NCI-H446 treated with DMSO at 0.1 percent for 48 hours (cell line): ENCODE measurements at places on chromosomes 5 and 9.

DNA sequence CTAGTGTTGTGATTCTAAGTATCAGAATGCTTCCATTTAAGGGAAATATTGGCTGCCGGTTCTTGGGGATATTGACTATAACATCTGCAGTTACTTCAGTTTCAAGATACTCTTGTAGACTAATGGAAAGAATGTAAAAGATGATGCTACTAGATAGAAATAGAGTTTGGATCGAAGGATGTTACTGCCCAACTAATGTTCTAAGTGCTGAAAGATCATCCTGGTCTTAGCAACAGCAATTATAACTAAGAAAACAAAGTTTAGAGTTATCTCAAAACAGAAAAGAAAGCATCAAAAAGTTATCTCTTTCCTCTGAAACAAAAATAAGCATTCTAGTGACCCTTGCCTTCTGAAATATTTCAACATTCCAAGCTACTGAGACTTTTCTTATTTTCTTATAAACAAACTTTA is 49.9 kb downstream of the ITGA1 start:
- DNase-seq = no peak

DNA sequence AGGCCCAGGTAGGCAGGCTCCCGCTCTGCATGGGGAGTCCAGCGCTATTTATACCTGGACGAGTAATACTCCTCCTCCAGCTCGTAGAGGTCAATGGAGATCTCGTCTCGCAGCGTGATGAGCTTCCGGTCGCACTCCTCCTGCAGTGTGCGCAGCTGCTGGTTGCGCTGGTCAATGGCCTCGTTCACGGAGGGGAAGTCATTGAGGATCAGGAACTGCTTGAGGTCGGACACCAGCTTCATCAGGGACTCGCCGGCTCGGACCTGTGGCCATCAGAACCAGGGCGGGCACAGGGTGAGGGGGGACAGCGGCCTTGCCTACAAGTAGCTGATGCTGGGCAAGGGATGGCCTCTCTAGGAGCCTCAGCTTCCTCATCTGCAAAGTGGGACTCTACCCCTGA is 3.9 kb downstream of the MED22 start:
- DNase-seq = no peak

- DNase-seq = no peak
Measured at GRCh38 chr9:32742296-32742695, 41.0 kb upstream of the TMEM215 start.

GRCh38 chr5:68287976-68288706 is 72.6 kb downstream of the PIK3R1 start:
- DNase-seq = no peak

DNA sequence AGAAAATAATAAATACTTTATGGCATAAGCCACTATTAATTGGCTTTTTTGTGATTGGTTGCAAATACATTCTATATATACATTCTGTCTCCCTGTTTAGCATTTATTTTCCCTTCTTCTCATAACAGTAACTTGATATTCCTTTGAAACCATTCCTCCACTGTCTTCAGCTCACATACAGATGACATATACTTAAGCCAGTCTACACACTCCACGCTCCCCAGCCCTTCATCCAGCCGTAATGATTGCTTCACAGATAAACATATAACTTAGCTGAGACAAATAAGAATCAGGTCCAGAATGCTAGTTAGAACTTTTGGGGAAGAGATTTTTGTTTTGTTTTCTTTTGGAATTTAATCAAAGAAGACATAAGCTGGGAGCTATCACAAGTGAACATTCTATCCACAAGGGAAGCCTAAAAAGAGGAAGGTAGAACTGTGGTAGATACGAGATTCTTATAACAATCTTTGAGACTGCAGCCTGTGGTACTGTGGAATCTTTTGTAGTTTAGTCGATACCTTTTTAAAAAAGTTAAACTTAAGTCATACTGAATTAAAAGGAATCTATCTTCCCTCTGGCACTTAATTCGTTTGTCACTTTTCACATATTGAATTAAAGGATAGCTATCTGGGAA is 365.1 kb upstream of the PRR16 start:
- DNase-seq = no peak

GRCh38 chr5:18745042-18745987 is 1111.1 kb downstream of the TAF11L14 start:
- no peak for DNase-seq

- no peak for DNase-seq
Measured at GRCh38 chr5:76371960-76372322, 31.1 kb upstream of the IQGAP2 start.

DNA sequence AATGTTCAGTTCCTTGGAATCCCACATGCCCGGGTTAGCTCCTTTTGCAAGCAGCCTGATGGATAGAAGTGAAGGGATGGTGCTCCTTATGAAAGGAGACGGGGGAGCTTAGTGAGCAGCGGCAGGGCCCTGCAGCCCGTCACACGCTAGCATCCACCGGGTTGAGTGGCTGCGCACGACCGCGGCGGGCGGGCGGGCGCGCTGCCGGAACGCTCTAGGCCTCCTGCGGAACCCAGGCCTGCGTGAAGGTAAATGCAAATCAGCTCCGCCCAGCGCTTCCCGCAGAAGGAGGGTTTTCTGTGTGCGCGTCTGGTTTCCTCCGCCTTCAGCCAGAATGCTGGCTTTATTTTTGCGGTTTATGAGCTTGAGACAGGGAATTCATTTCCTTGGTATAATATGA is 19.8 kb downstream of the IL12B start:
- DNase-seq = no peak

GRCh38 chr5:109743041-109743531 is 53.4 kb downstream of the MAN2A1 start:
- DNase-seq = no peak

- DNase-seq = peak; percentile 95
Measured at GRCh38 chr5:123855609-123856008, 343.6 kb downstream of the CSNK1G3 start.

- DNase-seq = no peak
Measured at GRCh38 chr5:87399720-87400119, 13.0 kb downstream of the CCNH start.

DNA sequence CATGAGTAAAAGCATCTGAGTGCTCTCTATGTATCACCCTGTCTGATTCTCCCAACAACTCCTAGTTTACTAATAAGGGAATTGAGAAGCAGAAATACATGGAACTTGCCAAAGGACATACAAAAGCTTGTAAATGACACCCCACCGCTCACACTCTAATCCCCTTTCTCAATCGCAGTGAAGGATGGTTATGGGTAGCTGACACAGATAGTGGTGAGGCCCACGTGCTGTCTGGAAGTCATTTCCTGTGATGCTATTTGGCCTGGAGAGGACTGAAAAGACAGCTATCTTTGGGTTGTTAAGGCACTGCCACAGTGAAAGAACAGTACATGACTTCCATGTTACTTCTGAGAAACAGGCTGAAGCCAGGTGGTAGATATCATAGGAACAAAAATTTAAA is 117.0 kb downstream of the GLIS3 start:
- DNase-seq = no peak

- no peak for DNase-seq
Measured at GRCh38 chr5:115325296-115325959, 29.0 kb upstream of the CCDC112 start.

GRCh38 chr5:171635561-171636245 is 149.9 kb upstream of the SMIM23 start:
- no peak for DNase-seq

GRCh38 chr9:35728041-35728971 is 3.7 kb downstream of the TLN1 start:
- DNase-seq = no peak

GRCh38 chr9:112696461-112696860 is 21.5 kb downstream of the INIP start:
- DNase-seq = no peak

DNA sequence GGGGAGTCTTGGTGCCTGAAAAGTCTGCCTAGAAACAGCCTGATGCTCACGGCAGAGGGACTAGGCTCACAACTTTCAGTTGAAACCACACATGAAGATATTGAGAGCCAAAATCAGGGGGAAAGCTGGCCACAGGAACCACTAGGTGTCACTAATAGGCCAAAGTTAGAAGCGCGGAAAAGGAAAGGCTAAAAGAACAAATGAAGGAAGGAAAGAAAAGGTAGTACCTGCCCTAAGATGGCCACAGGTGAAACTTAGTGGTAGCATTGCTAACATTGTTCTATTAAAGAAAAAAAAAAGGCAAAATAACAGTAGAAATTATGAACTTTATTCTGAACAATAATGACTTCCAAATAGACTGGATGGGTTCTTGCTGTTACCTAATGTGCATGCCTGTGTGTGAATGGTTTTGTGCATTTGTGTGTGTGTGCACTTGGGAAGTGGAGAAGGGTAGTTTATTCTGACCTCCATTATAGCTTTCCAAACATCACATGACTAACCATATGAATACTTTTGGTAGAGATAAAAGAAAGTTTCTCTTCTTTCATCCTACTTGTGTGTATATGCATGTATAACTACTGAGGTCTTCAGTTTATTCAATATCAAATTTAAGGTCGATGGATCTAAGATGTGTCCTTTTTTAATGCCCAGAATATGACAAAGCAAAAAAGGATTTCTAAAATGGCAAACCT is 2.1 kb upstream of the RFESD start:
- peak; percentile 11 for DNase-seq

GRCh38 chr9:78533500-78533899 is 236.6 kb downstream of the PSAT1 start:
- DNase-seq = no peak

DNA sequence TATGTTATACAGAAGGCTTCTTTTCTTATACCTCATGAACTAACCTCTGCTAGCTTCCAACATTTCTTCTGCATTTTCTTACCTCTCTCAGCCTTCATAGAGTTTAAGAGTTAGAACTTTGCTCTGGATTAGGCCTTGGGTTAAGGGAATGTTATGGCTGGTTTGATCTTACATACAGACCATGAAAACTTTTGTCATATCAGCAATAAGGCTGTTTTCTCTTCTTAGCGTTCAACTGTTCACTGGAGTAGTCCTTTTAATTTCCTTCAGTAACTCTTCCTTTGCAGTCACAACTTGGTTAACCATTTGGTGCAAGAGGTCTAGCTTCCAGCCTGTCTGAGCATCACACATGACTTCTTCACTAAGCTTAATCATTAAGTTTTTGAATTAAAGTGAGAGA is 329.0 kb upstream of the CCNG1 start:
- no peak for DNase-seq

GRCh38 chr5:7662289-7662688 is 188.6 kb downstream of the CFAP90 start:
- DNase-seq = no peak

- no peak for DNase-seq
Measured at GRCh38 chr9:31908158-31908890, 476.1 kb upstream of the ACO1 start.

DNA sequence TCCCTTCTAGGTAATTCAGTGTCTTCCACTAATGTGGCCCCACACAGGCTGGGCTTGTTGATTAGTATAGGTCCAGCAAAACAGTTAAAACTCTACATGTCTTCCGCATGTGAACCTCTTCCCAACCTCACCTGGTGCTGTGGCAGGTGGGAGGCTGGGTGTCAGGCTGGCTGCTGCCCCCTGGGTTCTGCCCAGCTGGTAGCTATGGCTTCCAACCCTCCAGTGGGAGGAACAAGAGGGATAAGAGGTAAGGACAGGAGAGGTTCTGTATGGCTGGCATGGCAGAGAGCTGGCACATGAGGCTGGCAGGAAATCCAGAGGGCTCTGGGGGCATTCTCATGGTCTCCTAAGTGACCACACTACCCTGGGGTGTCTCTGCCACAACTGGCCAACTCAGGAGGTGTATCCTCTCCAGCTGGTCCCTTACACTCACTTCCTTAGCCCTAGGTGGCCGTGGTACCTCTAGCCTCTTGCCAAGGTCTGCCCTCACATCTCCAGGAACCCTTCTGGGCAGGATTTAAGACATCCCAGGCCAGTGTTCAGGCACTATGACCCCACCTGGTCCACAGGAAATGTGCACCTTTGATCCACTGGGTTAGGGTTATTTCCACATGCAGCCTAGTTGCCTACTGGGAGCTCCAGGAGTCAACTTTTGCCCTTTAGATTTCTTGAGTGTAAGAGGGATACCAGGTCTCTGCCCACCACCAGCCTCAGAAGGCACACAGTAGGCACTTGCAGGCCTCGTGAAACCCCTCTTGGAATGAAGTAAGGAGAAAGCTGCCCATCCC is 41.7 kb downstream of the AHRR start:
- no peak for DNase-seq

- DNase-seq = no peak
Measured at GRCh38 chr5:90550963-90551362, 7.6 kb upstream of the ADGRV1 start.
